ENCODE measurements at places on chromosomes 4 and X.
A peak's percentile ranks its signal among the peaks of the same experiment; 100 is the strongest.

DNA sequence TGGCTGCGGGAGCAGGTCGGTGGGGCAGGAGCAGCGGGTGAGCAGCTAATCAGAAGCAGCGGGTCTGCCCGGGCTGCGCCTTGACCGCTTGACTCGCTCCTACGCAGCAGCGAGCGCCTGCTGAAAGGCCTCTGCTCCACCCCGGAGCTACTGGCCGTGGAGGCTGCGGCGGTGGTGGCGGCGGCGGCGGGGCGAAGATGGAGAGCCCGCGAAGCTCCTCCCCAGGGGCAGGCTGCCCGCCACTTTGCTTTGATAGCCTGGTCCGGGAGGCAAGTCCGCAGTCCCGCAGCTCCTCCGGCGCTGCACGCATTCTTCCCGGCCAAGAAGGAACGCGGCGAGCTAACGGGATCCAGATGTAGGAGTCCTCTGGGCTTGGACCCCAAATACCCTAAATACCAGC lies 36.7 kb downstream of the PJA1 start:
- no peak for DNase-seq

GRCh38 chr4:124334119-124334518 lies 378.4 kb downstream of the ANKRD50 start:
- no peak for DNase-seq

GRCh38 chrX:9728261-9728660 lies 37.4 kb downstream of the GPR143 start:
- no peak for DNase-seq

GRCh38 chr4:89337681-89338080 lies 30.1 kb upstream of the GPRIN3 start:
- DNase-seq: no peak

- DNase-seq: no peak
These were observed 63.5 kb downstream of the NELFA start for GRCh38 chr4:1945124-1945895.

GRCh38 chr4:107837317-107837716 lies 12.6 kb downstream of the SGMS2 start:
- no peak for DNase-seq

DNA sequence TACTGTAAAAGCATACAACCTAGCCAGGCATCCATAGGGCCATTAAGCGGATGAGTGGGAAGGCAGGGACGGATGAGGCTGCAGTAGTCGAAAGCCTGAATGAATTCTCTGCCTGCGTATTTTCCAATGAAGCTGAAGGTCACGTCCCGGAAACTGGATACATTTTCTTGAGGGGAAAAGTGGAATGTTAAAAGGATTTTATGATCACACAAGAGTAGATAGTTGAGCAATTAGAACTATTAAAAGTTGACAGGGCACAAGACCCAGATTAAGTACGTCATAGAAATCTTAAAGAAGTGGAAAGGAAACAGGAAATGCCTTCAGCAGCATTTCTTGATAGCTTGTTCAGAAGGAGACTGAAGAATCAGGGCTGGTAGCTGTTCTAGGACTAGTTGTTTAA lies 98.3 kb upstream of the CXXC4 start:
- DNase-seq: no peak

DNA sequence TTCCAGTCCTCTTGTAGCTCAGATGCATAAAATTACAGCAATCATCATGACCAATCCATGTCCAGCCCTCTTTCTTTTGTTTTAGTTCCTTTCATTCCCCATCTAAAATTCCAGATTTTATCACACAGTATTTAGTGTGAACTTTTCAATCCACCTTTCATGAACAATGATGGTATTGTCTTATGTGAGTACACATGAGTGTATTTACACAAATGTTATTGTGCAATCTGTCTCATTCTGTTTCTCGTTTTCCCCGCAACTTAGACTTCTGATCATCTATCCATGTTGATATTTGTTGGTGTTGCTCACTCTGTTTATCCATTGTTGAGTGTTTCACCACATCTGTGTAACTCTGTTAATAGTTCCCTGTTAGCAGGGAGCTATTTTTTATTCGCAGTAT lies 9.4 kb upstream of the RASGEF1B start:
- no peak for DNase-seq

- DNase-seq: no peak
These were observed 377.1 kb upstream of the HS3ST1 start for GRCh38 chr4:11805842-11806241.

GRCh38 chrX:30278365-30278764 lies 30.8 kb downstream of the NR0B1 start:
- DNase-seq: no peak

DNA sequence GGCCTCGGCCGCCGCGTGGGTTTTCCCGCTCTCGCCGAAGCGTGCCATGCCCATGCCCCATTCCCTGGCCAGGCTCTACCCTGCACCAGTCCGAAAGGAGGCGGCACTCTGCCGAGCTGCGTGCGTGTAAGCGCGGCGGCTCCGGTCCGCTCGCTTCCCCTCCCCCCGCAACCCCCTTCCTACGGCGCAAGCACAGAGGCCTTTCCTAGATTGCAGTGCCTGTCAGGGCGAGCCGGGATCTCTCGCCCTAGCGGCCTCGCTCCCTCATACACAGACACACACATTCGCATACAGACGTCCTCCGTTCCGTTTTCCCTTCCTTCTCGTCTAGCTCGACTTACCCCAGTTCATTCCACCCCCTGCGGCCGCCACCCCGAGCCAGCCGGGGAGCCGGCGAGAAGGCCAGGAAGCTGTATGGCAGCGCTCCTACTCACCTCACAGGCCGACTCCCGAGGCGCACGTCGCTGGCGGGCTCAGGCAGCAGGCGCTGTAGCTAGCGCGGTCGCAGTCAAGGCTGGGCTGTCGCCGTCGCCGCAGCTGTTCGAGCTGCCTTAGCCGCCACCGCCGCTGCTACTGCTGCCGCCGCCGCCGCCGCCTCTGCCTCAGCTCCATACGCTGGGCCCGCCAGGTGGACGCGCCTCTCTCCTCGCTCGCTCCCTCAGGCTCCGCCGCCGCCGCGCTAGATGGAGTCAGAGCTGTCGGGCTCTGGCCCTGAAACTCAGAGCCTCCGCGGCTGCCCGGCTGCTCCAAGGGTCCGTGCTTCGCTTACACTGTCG lies 615 bp downstream of the NEXMIF start:
- peak; percentile 9 for DNase-seq

DNA sequence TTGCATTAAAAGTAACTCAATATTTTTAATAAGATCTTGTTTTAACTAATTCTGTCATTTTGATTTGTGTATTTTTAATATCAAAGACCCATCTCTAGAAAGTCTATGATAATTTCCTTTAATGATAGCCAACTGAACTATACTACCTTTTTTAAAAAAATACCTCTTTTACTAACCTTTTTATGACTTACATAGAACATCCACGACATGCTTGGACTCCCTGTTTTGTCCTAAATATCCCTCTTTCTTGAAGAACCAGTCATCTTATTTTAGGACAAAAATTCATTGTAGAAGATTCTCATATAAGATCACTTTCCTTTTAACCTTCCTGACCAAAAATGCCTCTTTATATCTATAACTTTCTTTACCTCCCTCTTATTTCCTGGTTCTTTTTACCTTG lies 76.8 kb upstream of the GC start:
- no peak for DNase-seq

DNA sequence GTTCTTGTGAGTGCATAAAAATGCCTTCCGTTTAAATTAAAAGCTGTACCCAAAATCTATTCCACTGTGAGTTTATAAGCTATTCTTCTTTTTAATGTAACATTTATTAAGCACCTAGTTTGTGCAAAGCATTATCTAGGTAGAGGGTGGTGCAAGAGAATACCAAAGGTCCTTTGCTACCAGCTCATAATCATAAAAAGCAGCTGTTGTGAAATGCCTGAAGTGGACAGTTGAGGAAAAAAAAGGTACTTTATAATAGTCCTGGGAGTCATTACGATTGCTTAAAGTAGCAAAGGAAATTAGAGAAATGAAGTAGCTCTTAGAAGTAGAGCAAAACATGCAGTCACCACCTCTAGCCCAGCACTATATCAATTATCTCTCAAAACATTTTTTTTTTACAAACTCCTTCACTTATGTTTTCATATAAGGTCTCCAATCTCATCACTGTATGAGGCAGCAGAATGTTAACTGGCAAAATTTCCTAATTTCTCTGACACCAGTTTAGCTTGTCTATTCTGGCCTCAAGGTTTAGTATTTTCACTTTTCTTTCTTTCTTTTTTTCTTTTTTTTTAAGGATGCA lies 2.1 kb downstream of the MBNL3 start:
- DNase-seq: no peak

- DNase-seq: no peak
These were observed 122.6 kb upstream of the CXorf66 start for GRCh38 chrX:140087875-140088274.

DNA sequence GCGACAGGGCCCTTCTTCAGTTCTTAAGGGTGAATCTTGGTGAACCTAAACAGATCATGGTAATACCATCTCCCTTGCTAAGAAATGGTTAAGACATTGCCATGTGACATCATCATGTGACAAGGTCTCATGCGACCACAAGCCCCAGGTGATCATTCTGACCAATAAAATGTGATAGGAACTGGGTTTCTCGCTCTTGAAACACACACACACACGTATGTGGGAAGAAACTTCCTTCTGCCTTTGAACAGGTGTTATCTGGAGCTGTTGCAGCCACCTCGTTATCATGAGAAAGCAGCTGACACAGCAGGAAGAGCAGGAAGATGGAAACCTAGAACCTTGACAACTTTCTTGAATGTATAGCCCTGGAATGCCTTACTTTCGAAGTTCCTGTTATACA lies 10.2 kb downstream of the SOD3 start:
- no peak for DNase-seq

DNA sequence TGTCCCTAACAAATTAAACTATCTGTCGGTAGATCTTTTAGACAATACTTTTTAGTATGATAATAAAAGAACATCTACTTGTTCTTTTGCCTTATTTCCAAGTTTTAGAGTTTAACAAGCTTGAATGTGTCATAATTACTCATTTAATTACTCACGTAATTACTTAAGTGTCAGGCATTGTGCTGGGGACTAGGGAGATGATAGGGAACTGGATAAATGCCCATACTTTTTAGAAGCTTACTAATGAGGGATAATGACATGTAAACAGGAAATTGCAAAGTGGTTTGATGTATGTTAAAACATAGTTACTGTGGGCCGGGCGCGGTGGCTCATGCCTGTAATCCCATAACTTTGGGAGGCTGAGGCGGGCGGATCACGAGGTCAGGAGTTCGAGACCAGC lies 158.3 kb downstream of the DMD start:
- no peak for DNase-seq

- no peak for DNase-seq
These were observed 129.0 kb upstream of the KCNIP4 start for GRCh38 chr4:22077571-22077970.

All from stimulated activated CD4-positive, alpha-beta T cell treated with anti-CD3 and anti-CD28 coated beads, Interleukin-12 subunit alpha, Interleukin-12 subunit beta, amount 100 ng/mL, for 24 hours (primary cell).